Thoracic aorta (tissue), 2 donors: ENCODE measurements at places on chromosomes 4 and X.

- DNase-seq = no peak
These were observed 564.1 kb downstream of the INPP4B start for GRCh38 chr4:142281999-142282398.

GRCh38 chr4:10490996-10491395, 33.8 kb upstream of the ZNF518B start:
- no peak for DNase-seq

DNA sequence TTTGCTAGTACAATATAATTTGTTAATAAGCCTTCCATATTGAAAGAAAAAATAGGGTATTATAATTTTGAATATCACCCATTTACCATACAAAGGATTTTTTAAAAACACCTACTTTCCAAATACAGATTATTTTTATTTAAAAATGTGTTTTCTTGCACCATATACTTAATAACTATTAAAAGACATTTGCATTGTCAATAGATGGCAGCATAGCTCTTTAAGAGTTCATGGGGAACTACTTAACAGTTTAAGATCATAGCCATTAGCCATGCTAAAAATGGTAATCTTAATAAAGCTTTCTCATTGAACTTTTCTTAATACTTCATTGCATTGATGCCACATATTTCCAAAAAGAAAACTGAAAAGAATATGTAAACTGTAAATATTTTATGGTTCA, 1995.9 kb downstream of the C4orf33 start:
- no peak for DNase-seq

DNA sequence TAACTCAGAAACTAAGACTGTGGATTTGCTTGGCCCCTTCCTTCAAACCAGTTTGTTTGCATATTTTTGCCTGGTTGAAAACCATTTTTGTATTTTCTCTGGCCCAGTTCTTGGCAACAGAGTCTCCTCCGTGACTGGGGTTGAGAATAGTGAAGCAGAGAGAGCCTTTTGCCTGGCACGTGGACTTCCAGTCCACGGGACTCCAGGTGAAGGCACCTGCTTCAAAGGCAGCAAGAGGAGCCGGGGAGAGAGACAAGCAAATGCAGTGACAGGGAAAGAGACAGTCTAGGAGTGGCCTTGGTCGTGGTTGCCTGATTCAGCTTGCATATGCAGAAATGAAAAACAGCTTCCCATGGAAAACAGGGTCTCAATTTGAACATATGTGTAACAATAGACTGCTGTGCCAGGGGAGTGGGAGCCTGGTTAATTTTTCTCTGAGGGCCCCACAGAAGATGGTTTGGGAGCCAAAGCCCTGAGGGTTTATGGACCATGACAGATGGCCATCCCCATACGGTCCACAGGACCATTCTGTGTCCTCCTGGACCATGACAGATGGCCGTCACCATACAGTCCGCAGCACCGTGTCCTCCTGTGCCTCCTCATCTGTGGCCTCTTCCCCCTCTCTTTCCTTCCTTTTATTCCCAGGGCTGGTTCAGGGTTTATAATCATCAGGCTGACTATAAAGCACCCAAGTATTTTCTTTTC, 272.2 kb upstream of the RASGEF1B start:
- no peak for DNase-seq

- DNase-seq = no peak
These were observed 201.5 kb downstream of the TBX22 start for GRCh38 chrX:80216086-80216485.

DNA sequence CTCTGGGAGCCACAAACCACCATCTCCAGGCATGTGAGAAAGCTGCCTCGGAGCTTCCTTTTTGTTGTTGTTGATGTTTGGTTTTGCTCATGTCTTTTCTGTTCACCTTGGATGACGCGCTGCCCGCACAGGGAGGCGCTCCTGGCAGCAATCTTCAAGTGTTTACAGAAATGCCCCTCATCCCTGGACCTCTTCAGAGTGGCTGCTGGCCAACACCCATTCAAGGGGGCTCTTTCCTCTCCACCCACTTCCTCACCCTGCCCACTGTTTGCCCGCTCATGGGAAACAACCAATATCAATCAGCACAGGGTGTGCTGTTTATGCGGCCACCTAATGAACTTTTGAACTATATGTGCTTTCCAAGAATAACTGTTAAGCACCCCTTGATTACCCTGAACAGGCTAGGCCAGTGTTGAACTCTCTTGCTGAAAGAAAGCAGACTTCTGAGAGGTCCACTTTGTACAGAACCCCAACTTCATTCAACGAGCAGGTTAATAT, 355.1 kb upstream of the CLNK start:
- DNase-seq = no peak

- no peak for DNase-seq
These were observed 29.4 kb downstream of the SASH3 start for GRCh38 chrX:129808829-129809796.
